Amniotic epithelial cell (primary cell): ENCODE measurements at places on chromosomes 12 and 14.
A peak's percentile ranks its signal among the peaks of the same experiment; 100 is the strongest.

- DNase-seq, result no peak
Measured at GRCh38 chr12:42588524-42589464, 752 bp downstream of the PRICKLE1 start.

GRCh38 chr12:121326996-121327674 is 25.1 kb downstream of the ANAPC5 start:
- no peak for DNase-seq

- DNase-seq, result no peak
Measured at GRCh38 chr12:108205864-108206263, 76.8 kb downstream of the WSCD2 start.

GRCh38 chr14:21069388-21070082 is 569 bp upstream of the ARHGEF40 start:
- DNase-seq, result no peak

GRCh38 chr14:82830596-82830995 is 1296.9 kb upstream of the SEL1L start:
- DNase-seq, result no peak

- DNase-seq, result no peak
Measured at GRCh38 chr14:57889245-57889644, 23.4 kb upstream of the SLC35F4 start.

DNA sequence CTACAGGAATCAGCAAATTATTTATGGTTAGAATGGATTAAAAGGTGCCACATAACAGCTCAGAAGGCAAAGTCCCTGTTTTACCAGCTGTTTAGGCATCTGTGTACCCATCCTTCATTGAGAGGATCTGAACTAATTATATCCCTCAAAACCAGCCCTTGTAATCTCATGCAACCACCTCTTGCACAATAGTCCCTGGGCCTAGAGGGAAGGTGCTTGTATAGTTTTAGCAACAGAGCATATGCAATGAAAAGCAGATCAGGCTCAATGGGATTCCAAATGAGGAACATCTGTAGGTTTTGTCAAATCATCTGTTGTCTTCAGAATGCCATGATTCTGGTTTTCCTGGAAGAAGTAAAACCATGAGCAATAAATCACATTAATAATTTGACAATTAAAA is 26.0 kb upstream of the GLIPR1L2 start:
- peak; percentile 42 for DNase-seq

DNA sequence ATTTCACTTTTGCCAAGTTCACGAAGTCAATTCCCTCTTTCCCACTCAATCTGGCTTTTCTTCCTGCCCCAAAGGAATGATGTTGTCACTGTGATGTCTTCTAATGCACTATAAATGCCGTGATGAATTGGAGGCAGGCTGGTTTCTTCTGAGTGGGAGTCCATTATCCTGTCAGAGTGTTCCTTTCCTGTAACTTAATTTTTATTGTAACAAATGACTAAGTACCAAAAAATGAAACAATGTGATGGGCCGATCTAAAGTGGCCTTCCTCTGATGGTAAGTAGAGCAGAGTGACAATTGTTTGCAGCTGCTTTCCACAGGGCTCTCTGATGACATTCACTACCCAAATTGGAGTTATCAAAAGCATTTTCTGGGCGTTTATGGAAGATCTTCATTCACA is 22.2 kb downstream of the TMEM30B start:
- no peak for DNase-seq

GRCh38 chr12:54129028-54129903 is 59.5 kb downstream of the SMUG1 start:
- no peak for DNase-seq

- DNase-seq, result no peak
Measured at GRCh38 chr14:57797160-57797559, 68.7 kb downstream of the SLC35F4 start.

DNA sequence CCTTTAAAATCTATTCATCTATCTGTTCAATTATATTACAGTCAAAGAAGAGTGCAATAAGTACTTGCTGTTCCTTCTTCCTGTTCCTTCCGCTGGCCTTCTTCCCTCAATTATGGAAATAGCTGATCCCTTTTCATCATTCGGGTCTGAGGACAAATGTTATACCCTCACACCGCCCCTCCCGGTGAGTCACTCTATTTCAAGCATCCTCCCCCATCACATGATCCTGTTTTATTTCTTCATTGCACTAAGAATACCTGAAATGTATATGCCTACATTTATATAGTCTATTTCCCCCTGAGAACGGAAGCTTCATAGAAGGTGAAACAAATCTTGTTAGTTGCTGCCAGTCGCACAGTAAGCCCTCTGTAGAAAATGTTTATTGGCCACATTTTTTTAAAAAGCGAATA is 2.5 kb downstream of the SLC38A1 start:
- DNase-seq, result peak; percentile 49

GRCh38 chr12:22916815-22917214 is 291.8 kb downstream of the ETNK1 start:
- DNase-seq, result no peak

GRCh38 chr12:112824166-112824565 is 32.6 kb downstream of the RPH3A start:
- no peak for DNase-seq

GRCh38 chr12:69821456-69822159 is 3.4 kb upstream of the MYRFL start:
- peak; percentile 65 for DNase-seq

DNA sequence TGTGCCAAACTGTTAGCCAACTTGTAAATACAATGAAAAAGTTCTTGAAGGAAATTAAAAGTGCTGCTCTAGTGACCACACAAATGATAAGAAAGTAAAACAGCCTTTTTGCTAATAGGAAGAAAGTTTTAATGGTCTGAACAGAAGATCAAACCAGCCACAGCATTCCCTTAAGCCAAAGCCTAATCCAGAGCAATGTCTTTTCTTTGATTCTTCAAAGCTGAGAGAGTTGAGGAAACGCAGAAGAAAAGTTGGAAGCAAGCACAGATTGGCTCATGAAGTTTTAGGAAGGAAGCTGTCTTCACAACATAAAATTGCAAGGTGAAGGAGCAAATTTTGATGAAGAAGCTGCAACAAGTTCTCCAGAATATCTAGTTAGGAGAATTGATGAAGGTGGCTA is 213.8 kb downstream of the ATXN7L3B start:
- DNase-seq, result no peak

DNA sequence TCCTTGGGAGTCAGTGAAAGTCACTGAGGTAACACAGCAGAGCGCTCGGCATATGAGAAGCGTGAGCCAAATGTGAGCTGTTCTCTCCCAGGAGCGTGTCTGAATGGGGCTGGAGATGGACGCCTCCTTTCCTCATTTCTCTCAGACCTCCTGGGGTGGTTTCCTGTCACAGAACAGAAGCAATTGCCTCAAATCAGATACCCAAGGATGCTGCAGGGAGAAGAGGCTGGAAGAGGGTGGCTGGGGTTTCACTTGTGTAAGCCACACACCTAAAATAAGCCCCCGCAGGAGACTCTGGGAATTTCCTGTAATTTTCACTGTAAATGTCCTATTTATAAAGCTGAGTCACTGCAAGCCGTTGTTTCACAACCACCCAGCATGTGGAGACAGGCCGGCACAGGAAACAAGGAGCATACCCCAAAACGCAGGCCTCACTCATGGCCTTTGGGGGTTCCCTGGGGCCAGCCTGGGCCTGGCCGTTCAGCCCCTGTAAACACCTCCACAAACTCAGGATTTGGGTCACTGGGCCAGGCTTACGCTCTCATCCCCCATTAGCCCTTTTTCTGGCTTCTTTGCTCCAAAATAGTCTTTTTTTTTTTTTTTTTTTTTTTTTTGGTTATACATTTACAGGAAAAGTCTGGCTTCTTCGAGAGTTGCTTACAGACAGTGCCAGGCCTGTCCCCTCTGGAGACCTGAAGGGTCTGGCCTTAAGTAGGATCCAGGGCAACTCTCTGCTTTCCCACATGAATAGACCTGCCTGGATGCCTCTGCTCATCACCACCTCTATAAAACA is 55.3 kb downstream of the VCPKMT start:
- DNase-seq, result peak; percentile 91

DNA sequence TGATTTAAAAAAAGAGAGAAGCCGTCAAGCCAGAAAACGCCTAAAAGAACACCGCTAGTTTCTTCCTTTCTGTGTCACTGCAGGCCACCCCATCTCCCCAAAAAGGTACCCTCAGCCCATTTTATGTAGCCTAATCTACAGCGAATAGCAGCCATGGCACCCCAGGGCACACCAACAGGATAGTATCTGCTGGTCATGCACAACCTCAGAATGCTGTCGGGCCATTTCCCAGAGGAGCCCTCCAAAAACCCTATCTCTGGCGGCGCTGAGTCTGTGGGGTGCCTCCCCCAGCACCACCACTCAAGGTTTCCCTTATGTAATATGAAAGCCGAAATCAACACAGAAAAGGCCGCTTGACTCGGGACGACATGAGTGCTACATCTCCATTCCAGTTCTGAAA is 98.9 kb downstream of the BCL11B start:
- DNase-seq, result no peak

DNA sequence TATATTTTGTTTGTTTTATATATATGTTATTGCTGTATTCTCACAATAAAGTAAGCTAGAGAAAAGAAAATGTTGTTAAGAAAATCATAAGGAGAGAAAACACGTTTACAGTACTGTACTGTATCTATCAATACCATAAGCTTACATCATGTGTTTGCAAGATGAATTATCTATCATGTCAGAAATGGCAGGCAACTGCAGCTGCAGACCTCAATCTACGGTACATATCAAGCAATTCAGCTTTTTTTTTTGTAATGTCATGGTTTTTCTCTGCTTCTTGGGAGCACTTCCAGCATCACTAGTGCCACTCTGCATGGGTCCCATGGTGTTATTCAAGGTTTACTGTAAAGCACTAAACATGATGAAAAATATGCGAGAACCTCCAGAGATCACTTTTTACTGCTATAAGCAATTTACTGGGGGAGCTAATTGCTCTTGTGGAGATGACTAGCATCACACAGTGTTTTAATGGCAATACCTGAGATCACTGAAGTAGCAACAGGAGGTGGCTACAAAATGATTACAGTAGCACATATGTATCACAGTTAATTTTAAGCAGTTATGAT is 9.0 kb upstream of the KRT2 start:
- DNase-seq, result no peak

DNA sequence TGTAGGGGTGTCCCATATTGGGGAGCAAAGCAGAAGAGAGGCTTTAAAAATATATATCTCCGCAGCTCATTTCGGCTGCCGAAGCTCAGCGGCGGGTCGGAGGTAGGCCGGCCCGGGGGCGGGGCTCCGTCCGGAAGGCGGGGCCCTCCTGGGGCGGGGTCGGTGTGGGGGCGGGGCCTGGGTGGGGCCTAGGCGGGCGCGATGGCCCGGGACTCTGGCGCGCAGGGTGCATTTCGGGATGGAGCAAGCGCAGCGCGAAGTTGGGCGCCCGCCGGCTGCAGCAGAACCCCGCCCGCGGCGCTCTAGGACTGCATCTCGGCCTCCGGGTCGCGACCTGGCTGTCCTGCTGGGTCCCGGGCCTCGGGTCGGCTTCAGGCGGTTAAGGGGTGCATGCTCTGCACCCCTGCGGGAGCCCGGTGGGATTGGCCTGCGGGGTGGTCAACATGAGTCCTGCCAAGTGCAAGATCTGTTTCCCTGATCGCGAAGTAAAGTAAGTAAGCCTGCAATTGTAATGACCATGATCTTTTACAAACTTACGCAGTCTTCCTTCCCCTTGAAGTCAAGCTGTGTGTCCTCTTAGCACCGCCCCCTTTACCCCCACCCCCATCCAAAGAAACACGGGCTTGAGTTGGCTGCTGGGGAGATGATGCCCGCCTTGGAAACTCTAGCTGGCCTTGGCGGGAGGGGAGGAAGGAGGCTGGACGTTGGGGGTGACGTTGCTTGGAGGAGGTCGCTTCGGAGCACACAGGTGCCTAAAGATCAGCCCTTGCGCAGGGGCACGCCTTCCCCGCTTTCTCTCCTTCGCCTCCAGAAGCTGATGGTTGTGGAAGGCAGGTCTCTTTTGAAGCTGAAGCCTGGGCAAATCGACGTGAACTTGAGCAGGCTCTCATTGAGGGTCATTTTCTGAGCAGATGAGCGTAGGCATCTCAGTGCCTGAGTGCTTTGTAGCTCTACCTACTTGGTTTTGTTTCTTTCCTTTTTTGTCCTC is 38.4 kb downstream of the ACACB start:
- peak; percentile 61 for DNase-seq
